ENCODE measurements at places on chromosomes 7 and 10. TPM values are rescaled to one million over a fixed set of nuclear protein-coding genes. Genes with fewer than 3 reads are reported as not detected.
A peak's percentile ranks its signal among the peaks of the same experiment; 100 is the strongest.

RTKN2 gene
- total RNA-seq = 8.5 TPM

C10orf62 gene
- total RNA-seq = not detected

CPA2 gene
- 0.11 TPM for total RNA-seq

- peak; percentile 5 for DNase-seq
Observed at GRCh38 chr10:17883621-17884020, 68.1 kb upstream of the SLC39A12 start.

DNA sequence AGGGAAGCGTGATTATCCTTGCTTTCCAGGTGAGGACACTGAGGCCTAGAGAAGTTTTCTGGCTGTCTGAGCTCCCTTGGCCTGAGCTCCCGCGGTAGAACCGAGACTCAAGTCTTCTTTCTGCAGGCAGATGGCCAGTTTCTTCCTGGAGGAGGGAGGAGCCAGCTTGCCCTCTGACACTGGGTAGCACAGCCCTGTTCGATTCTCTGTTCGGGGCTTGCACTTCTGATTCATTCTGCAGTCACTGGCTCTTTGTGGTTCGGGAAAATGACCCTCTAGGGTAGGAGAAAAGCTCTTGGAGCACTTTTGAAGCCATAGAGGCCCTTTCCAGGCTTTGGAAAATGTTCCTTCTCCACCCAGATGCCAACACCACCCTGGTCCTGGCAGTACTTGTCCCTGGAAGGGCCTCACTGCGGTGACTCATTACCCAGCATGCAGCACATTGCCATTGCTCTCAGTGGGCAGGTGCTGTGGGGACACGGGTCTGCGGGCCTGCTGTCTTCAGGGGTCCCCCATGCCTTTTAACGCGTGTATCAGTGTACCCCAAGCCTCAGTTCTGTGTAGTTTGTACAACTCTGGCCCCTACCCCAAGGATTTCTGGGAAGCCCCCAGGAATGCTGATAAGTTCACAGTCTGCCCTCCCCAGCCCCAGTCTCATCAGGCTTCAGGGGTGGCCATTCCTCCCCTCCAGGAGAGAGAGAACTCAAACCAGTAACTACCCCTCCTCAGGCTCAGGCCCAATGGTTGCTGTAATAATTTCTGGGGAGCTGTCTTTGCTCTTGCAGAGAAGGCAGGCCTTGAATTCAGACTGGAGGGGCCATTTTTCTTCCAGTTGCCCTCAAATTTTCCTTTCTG is 11.9 kb downstream of the CHST3 start:
- DNase-seq = peak; percentile 54
